HL-60 (cell line): ENCODE measurements at places on chromosomes 7 and 10.

DNA sequence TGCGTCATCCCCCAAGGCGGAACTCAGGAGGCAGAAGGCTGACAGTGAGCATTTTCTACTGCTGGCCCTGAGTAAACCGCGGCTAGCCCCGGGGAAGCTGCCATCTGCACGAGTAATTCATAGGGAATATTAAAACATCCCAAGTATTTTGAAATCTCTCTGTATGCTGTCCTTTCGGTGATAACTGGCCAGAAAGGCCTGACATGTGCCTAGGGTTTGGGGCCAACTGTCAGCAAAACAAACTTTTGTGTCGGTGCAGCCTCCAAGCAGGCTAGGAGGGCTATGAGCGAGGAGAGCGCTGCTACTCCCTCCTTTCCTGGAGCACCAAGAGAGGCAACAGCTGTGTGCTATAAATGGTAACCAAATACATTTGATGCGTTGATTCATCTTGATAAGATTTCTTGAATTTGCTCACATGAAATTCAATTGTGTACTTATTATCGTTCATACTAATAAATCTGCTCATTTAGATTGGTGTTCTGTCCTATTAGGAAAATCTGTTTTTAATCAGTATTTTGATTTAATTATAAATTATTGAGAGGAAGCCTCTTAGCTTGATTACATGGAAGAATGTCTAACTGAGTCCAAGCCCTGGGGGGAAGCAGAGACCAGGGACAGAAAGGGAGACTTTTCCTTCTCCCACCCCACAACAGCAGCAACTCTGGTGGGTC is 124.4 kb upstream of the NPS start:
- no peak for DNase-seq

DNA sequence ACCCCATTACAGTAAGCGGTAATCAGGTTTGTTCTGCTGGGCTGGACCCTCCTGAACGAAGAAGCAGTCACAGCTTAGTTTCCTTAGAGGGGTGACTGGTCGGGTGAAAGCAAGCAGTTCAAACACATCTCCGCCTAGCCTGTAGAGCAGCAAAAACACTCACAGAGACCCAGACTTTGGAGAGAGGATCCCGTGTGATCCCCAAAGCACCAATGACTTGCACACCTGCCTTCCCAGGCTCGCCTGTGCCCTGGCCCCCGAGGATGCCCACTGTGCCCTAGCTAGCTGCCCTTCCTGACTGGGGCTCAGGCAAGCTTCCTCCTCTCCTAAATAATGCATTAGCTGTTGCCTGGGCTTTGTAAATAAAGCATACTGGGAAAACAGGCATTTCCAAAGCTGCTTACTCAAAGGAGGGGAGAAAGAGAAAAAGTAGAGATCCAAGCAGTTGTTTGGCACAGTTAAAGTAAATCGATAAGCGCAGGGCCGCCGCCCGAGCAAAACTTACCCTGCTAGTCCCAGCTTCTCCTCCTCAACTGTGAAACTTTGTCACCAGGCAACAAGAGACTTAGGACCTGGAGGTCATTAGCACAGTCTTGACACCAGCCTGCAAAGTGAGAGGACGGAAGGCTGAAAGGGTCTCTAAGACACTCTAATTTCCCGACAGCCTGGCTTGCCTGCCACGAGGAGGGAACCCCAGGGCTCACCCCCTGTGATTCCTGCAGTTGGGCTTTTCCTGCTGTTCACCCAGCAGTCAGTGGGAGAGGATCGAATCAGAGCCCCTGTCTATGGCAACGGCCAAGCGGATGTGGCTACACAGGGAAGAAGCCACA is 4.8 kb downstream of the LRRC18 start:
- no peak for DNase-seq

DNA sequence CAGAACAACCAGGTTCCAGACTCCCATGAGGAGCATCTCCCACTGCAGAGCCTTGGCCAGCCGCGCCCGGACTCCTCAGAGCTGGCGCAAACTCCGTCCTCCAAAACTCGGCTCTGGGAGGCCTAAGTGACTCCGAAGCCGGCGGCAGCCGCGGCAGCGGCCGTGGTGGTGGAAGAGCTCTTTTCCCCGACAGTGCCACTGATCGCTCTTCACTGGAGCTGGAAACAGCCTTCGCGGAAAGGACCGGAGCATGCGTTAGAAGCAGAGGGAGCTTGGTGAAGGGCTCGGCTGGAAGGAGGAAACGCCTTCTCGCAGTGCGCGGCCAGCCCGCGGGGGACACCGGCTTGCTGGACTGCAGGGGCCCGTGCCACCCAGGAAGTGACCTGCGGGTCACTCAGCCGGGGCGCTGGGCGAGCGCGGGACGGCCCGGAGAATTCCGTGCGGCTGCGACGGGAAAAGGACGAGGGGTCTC is 5.0 kb upstream of the HOXA13 start:
- DNase-seq = no peak

DNA sequence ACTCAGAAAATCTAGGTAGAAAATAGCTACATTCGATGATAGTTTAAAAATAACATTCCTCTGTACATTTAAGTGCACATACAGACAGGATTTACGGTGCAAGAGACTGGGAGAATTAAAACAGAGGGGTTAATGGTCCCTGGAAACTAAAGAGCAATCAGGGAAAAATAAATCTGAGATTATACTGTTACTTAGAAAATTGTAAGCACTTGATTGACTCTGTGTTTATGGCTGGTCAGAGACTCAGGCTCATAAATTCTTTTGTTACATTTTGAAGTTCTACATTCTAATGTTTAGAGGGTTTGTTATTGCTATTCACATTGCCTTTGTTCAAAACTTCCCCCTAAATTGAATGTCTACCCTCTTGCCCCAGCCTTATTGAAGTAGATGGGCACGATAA is 54.4 kb downstream of the CDCA7L start:
- no peak for DNase-seq

GRCh38 chr10:80436446-80437098 is 17.5 kb upstream of the TSPAN14 start:
- DNase-seq = no peak

DNA sequence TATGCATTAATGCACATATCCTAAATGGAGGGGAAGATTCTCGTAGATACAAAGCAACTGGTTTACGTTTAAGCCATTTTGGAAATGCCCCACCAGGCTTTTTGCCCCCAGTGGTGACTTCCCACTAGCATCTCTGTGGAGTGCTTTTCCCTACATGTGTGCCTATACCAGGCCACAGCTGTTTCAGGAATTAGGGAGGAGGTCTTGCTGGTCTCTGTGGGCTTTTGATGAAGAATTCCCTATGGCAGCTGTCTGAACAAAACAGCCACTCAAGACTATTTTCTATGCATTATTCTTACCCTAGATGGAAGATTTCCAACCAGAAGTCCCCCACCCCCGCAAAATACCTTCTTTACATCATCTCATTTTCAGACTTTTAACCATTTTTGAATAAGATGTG is 52.0 kb upstream of the NMT2 start:
- DNase-seq = no peak

DNA sequence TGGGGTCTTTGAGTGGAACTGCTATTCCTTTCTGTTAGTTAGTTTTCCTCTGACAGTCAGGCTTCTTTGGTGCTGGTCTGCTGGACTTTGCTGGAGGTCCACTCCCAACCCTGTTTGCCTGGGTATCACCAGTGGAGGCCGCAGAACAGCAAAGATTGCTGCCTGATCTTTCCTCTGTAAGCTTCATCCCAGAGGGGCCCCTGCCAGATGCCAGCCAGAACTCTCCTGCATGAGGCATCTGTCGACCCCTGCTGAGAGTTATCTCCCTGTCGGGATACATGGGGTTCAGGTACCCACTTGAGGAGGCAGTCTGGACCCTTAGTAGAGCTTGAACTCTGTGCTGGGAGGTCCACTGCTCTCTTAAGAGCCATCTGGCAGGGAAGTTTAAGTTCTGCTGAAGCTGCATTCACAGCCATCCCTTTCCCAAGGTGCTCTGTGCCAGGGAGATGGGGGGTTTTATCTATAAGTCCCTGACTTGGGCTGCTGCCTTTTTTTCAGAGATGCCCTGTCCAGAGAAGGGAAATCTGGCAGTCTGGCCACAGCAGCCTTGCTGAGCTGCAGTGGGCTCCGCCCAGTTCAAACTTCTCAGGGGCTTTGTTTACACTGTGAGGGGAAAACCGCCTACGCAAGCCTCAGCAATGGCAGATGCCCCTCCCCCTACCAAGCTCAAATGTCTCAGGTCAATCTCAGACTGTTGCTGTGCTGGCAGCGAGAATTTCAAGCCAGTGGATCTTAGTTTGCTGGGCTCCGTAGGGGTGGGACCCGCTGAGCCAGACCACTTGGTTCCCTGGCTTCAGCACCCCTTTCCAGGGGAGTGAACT is 89.7 kb upstream of the CDK6 start:
- DNase-seq = no peak

DNA sequence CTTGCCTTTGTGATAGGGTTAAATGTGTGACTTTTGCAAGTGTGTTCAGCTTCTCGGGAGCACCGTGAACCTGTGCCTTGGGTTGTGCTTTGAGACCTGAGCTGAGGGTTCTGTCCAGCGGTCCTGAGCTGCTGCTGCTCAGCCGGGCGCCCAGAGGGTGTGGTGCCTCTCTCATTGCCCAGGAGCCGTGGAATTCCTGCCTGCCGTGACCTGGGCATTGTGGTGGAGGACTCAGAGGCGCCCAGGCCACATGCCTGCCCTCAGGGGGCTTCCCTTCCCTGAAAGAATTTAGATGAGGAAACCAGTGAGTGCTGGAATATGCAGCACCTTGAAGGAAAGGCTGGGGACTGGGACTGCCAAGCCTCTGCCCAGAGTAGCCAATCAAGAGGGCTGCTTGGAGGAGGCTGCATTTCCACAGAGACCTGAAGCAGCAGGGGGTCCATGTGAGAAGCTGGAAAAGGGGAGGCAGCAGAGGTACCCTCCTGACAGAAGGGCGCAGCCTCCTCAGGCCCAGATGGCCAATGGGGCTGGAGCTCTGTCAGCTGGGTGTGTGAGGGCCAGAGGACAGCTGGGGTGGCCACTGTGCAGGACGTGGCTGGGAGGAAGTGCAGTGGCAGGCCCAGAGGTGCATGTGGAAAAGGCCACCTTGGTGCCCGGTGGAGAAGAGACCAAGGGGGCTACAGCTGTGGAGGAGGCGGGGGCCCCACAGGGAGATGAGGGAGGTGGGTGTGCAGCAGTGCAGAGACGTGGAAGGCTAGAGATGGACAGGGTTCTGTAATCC is 107.3 kb downstream of the NKX6-2 start:
- no peak for DNase-seq

GRCh38 chr10:128130051-128130450 is 3.8 kb upstream of the MKI67 start:
- DNase-seq = no peak

GRCh38 chr10:13617116-13617515 is 30.4 kb downstream of the PRPF18 start:
- no peak for DNase-seq

GRCh38 chr10:24694086-24694485 is 29.6 kb downstream of the ARHGAP21 start:
- DNase-seq = no peak

GRCh38 chr7:66747881-66748511 is 7.5 kb downstream of the RABGEF1 start:
- DNase-seq = no peak

DNA sequence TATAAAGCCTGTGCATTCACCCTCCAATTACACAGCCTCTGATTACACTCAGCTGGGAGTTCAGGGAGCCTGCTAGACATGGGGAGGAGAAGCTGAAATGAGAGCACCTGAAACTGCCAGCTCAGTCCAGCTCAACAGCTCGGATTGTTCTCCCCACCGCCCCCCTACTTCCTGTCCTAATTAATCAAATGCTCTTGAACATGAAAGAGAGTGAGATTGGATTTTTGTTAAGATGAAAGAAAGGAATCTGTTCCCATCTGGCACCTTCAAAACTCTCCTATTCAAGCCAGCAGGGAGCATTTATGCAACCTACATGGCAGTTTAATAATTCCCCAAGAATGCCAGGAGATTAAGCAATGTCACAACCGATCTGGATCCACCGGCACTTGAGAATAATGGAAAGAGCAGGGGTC is 98.0 kb downstream of the NPSR1 start:
- no peak for DNase-seq

- no peak for DNase-seq
These were observed 509.5 kb downstream of the DNAJB6 start for GRCh38 chr7:157846271-157846670.

DNA sequence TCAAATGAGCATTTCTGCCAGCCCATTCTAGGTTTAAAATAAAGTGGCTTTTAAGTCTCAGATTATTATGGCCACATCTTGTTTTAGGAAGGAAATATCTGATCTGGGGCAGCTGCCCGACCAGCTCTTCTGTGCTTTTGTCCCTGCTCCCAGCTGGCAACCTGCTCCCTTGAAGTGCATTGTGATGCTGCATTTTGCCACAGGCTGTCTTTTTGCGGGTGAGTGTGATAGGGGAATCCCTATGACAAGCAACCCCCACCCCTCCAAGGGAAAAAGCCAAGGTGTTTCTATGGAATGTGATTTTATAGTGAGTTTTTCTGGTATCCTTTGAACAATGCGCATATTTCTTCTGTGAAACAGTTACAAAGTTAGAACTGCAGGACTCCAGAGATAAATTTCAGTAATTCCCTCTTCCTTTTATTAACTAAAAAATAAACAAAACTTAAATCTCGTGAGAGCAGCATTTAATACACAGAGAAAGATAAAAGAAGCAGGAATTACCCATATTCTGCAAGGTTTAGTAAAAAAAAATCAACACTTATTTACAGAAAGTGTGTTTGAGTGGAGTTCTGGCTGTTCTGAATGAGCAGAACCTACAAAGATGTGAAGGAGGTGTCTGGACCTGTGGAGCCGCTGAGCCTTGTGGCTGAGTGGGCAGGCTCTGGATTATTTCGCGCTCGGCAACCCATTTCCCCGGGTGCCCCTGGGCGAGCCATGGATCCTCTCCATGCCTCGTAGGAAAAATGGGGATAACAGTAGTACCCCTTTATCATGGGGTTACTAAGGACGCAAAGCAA is 10.1 kb upstream of the HPS1 start:
- no peak for DNase-seq

DNA sequence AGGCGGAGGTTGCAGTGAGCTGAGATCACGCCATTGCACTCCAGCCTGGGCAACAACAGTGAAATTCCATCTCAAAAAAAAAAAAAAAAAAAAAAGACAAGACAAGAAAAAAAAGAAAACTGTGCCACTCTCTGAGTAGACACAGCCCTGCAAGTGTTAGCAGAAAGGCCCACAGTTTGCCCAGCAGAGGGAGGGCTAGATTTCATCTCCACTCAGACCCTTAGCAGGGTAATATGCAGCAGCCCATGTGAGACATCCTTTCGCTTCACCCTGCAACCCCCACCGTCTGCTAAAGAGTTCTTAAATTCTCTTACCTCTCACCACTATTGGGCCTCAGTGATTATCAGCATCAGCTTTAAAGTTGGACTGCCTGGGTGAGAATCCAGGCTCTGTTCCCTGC is 38.2 kb downstream of the CTNNA3 start:
- DNase-seq = no peak

GRCh38 chr7:40717242-40717641 is 582.4 kb downstream of the SUGCT start:
- DNase-seq = no peak

DNA sequence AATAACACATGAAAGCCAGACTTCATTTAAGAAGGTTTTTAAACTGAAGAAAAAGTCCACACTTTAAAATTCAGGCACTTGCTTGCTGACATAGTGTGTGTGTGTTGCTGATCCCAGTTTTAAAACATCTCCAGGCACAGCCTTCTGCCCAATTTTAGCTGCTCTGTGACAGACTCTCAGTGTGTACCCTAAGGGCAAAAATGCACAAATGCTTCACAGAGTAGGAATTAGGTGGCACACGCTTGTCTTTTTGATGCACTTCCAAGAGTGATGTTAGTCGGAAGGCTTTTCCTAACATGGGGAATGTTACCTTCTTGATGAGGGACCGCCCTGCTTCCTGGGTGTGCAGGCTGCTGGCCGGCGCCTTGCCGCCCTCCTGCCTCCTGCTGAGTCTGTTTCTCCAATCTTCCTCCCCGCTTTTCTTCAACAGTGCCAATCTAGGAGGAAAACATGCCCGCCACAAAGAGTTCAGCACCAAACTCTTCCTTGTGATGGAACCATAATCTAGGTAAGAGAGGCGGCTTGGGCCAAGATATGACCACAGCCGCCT is 122.3 kb downstream of the SVIL start:
- no peak for DNase-seq
